ENCODE measurements at places on chromosomes 5 and 9. TPM values are rescaled to one million over a fixed set of nuclear protein-coding genes. Genes with fewer than 3 reads are reported as not detected.

The ANXA6 gene
- total RNA-seq, result 465 TPM

The OSTF1 gene
- total RNA-seq, result 81.9 TPM

The IFNA2 gene
- not detected for total RNA-seq

The HMMR gene
- total RNA-seq, result 35.1 TPM

The C7 gene
- 15.2 TPM for total RNA-seq

The OR1B1 gene
- 0.06 TPM for total RNA-seq

All from aortic smooth muscle cell (primary cell).